Activated naive CD8-positive, alpha-beta T cell treated with anti-CD3 and anti-CD28 coated beads, Interleukin-2, amount 10 ng/mL, durations not matched to agents 7 days and 5 days (primary cell): ENCODE measurements at places on chromosomes 2 and 18. TPM values are rescaled to one million over a fixed set of nuclear protein-coding genes. Genes with fewer than 3 reads are reported as not detected.

ATP6V1C2 gene
- not detected for total RNA-seq

C2orf15 gene
- 2.3 TPM for total RNA-seq

SRD5A2 gene
- total RNA-seq = not detected

TDRD15 gene
- total RNA-seq = 0.06 TPM

PROKR1 gene
- total RNA-seq = not detected

GALNT3 gene
- total RNA-seq = 4.7 TPM

ACMSD gene
- not detected for total RNA-seq

MC4R gene
- total RNA-seq = not detected

ALK gene
- not detected for total RNA-seq

PREPL gene
- total RNA-seq = 30.6 TPM

STPG4 gene
- 0.74 TPM for total RNA-seq

FAM124B gene
- 0.34 TPM for total RNA-seq

EMILIN1 gene
- 1.2 TPM for total RNA-seq

DSEL gene
- 0.47 TPM for total RNA-seq

INPP5D gene
- 135 TPM for total RNA-seq

PTPRN gene
- total RNA-seq = not detected

IL36B gene
- not detected for total RNA-seq

ZNF385B gene
- total RNA-seq = not detected

CFAP221 gene
- not detected for total RNA-seq
